ENCODE measurements at places on chromosomes 1 and 21.
A peak's percentile ranks its signal among the peaks of the same experiment; 100 is the strongest.

- H3K4me3 ChIP-seq, result no peak overlapping the region
- no peak for DNase-seq
- no peak overlapping the region for H3K27ac ChIP-seq
- H3K27me3 ChIP-seq, result no peaks in the 10 kb centered on the region
Measured at GRCh38 chr21:21295303-21295702, 297.1 kb downstream of the NCAM2 start.

- H3K36me3 ChIP-seq, result no peaks in the 10 kb centered on the region
- no peaks in the 10 kb centered on the region for H3K27me3 ChIP-seq
- H3K4me1 ChIP-seq, result no peaks in the 10 kb centered on the region
- no peak overlapping the region for H3K27ac ChIP-seq
- no peak overlapping the region for H3K4me3 ChIP-seq
Measured at GRCh38 chr1:166827426-166827825, 11.8 kb upstream of the POGK start.

DNA sequence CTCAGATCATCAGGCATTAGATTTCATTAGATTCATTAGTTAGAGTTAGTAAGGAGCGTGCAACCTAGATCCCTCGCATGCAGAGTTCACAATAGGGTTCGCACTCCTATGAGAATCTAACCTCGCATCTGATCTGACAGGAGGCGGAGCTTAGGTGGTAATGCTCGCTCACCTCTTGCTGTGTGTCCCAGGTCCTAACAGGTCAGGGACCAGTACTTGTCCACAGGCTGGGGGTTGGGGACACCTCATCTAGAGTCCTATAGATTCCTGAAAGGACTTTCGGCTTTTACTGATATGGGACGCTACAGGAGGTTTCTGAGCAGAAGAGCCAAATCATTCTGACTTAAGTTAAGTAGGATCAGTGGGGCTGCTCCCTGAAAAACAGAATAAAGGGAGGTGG is 91.4 kb downstream of the AKT3 start:
- H3K27me3 ChIP-seq, result no peaks in the 10 kb centered on the region
- H3K36me3 ChIP-seq, result no peaks in the 10 kb centered on the region
- peaks cover 4% of the 10 kb centered on the region for H3K4me1 ChIP-seq

- DNase-seq, result no peak
- H3K27ac ChIP-seq, result no peak overlapping the region
- no peaks in the 10 kb centered on the region for H3K27me3 ChIP-seq
- no peaks in the 10 kb centered on the region for H3K4me1 ChIP-seq
- H3K4me3 ChIP-seq, result no peak overlapping the region
Measured at GRCh38 chr1:147581459-147581858, 40.2 kb downstream of the BCL9 start.

GRCh38 chr1:150552128-150552910 is 3.1 kb downstream of the ADAMTSL4 start:
- no peaks in the 10 kb centered on the region for H3K27me3 ChIP-seq
- H3K36me3 ChIP-seq, result peaks cover 36% of the 10 kb centered on the region
- peaks cover 62% of the 10 kb centered on the region for H3K4me1 ChIP-seq
- peak overlapping the region; percentile 97 for H3K27ac ChIP-seq
- DNase-seq, result peak; percentile 96

GRCh38 chr1:168932539-168932938 is 174.0 kb upstream of the ATP1B1 start:
- no peaks in the 10 kb centered on the region for H3K27me3 ChIP-seq
- no peaks in the 10 kb centered on the region for H3K36me3 ChIP-seq
- DNase-seq, result no peak
- H3K27ac ChIP-seq, result no peak overlapping the region

- no peak overlapping the region for H3K27ac ChIP-seq
- no peaks in the 10 kb centered on the region for H3K27me3 ChIP-seq
- no peaks in the 10 kb centered on the region for H3K36me3 ChIP-seq
- DNase-seq, result no peak
Measured at GRCh38 chr1:107244709-107245500, 104.1 kb downstream of the NTNG1 start.

- no peak for DNase-seq
- H3K27ac ChIP-seq, result no peak overlapping the region
- no peaks in the 10 kb centered on the region for H3K27me3 ChIP-seq
- H3K4me1 ChIP-seq, result no peaks in the 10 kb centered on the region
- H3K4me3 ChIP-seq, result no peak overlapping the region
Measured at GRCh38 chr1:185850366-185850765, 116.2 kb downstream of the HMCN1 start.

DNA sequence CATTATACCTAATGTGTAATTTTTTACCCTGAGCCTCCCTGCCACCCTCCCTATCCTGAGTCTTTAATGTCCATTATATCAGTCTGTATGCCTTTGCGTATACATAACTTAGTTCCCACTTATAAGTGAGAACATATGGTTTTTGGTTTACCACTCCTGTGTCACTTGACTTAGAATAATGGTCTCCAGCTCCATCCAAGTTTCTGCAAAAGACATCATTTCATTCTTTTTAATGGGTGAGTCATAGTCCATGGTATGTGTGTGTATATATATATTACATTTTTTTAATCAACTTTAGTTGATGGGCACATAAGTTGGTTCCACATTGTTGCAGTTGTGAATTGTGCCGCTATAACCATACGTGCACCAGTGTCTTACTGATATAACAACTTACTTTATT is 477.1 kb upstream of the NEGR1 start:
- no peak for DNase-seq
- H3K27me3 ChIP-seq, result no peaks in the 10 kb centered on the region
- H3K36me3 ChIP-seq, result no peaks in the 10 kb centered on the region
- no peak overlapping the region for H3K27ac ChIP-seq
- no peak overlapping the region for H3K4me3 ChIP-seq

DNA sequence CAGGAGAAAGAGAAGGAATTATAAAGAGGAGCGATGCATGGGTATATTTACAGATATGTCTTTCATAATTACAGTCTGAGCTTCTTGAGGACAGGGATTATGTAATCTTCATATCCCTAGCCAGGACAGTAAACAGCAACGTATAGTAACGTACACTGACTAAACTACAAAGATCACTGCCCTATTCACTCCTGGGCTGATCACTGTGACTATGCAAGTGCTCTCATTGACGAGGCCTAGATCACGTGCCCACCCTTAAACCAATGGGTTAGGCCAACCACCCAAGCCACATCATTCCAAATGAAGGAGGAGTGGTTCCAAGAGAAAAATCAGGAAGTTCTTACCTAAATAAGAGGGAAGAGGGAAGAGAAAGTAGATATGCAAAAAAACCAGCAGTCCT is 18.5 kb downstream of the PIK3R3 start:
- no peak overlapping the region for H3K27ac ChIP-seq
- DNase-seq, result no peak
- no peaks in the 10 kb centered on the region for H3K36me3 ChIP-seq
- H3K27me3 ChIP-seq, result no peaks in the 10 kb centered on the region
- no peak overlapping the region for H3K4me3 ChIP-seq
- H3K4me1 ChIP-seq, result no peaks in the 10 kb centered on the region

GRCh38 chr1:107277022-107277421 is 136.2 kb downstream of the NTNG1 start:
- H3K4me3 ChIP-seq, result no peak overlapping the region
- H3K27me3 ChIP-seq, result no peaks in the 10 kb centered on the region
- H3K36me3 ChIP-seq, result no peaks in the 10 kb centered on the region
- H3K4me1 ChIP-seq, result no peaks in the 10 kb centered on the region

GRCh38 chr21:33308586-33309490 is 15.9 kb upstream of the IFNAR1 start:
- H3K4me1 ChIP-seq, result no peaks in the 10 kb centered on the region
- peak; percentile 29 for DNase-seq
- no peak overlapping the region for H3K27ac ChIP-seq
- no peaks in the 10 kb centered on the region for H3K36me3 ChIP-seq
- no peak overlapping the region for H3K4me3 ChIP-seq

GRCh38 chr21:40489001-40489400 is 358.0 kb downstream of the DSCAM start:
- no peaks in the 10 kb centered on the region for H3K27me3 ChIP-seq
- H3K4me1 ChIP-seq, result no peaks in the 10 kb centered on the region
- no peak overlapping the region for H3K27ac ChIP-seq
- no peak for DNase-seq
- no peak overlapping the region for H3K4me3 ChIP-seq

DNA sequence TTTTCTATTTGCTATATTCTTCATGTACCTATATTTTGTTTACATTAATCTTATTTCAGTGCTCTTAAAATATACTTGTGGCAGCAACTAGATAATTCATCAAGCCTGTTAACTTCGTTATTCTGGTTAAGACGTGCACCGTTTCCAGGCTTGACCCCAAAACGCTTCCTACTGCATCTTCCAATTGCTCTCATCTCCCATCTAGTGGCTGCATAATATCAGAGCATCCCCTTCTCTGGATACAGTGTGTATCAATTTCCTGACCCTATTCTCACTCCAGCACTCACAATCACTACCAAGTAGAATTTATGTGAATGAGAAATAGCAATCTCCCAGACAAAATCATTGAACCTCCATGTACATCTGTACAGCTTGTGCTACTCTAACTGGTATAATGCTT is 1280.3 kb upstream of the B3GALT2 start:
- H3K27me3 ChIP-seq, result no peaks in the 10 kb centered on the region
- H3K36me3 ChIP-seq, result no peaks in the 10 kb centered on the region
- no peaks in the 10 kb centered on the region for H3K4me1 ChIP-seq
- H3K27ac ChIP-seq, result no peak overlapping the region
- DNase-seq, result no peak
- H3K4me3 ChIP-seq, result no peak overlapping the region

GRCh38 chr1:202362212-202362611 is 13.7 kb downstream of the PPP1R12B start:
- H3K4me3 ChIP-seq, result no peak overlapping the region
- peaks cover 11% of the 10 kb centered on the region for H3K4me1 ChIP-seq
- no peaks in the 10 kb centered on the region for H3K36me3 ChIP-seq
- no peak for DNase-seq

DNA sequence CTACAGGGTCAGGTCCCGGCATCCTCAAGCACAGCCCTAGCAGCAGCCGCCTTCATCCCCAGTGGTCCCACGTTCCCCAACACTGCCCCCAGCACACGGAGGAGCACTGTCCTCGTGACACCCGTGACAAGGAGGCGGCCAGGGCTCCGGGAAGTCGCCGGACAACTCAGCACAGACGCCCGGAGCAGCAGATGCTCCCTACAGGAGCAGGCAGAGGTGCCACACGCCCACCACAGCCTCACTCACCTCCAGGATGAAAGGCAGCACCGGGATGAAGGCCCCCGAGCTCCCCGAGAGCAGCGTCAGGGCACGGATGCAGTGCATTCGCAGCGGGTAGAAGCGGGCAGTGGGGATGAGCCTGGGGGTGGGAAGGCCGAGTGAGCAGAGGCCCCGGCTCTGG is 8.2 kb downstream of the NOC2L start:
- H3K27me3 ChIP-seq, result no peaks in the 10 kb centered on the region
- no peak overlapping the region for H3K27ac ChIP-seq
- DNase-seq, result no peak
- peaks cover 96% of the 10 kb centered on the region for H3K36me3 ChIP-seq
- H3K4me3 ChIP-seq, result no peak overlapping the region
